ENCODE measurements at places on chromosomes 6 and 20. TPM values are rescaled to one million over a fixed set of nuclear protein-coding genes. Genes with fewer than 3 reads are reported as not detected.

CRISP3 gene
- total RNA-seq, result not detected

ASIP gene
- 2.8 TPM for total RNA-seq

DNA sequence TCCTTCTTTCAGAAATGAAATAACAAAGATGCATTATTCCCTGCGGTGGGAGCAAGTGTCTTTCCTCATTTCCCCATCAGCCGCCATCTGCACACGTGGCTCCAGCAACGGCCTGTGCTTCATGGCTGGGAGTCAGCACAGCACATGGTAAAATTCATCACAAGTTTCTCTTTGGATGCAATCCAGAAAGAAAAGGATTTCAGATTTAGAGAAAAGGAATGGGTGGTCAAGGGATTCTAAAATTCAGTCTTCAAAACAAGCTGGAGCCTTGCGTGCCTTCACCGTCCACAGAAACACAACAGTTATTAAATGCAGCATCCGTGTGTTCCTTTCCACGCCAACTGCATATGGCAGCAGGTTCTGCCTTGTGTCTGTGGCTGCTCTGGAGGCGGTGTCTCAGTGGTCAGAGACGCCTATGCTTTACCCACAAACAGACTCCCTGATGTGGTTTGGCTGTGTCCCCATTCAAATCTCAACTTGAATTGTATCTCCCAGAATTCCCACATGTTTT, 107.6 kb downstream of the THBS2 start:
- DNase-seq, result peak; percentile 33

DEK gene
- total RNA-seq, result 82.5 TPM

DNA sequence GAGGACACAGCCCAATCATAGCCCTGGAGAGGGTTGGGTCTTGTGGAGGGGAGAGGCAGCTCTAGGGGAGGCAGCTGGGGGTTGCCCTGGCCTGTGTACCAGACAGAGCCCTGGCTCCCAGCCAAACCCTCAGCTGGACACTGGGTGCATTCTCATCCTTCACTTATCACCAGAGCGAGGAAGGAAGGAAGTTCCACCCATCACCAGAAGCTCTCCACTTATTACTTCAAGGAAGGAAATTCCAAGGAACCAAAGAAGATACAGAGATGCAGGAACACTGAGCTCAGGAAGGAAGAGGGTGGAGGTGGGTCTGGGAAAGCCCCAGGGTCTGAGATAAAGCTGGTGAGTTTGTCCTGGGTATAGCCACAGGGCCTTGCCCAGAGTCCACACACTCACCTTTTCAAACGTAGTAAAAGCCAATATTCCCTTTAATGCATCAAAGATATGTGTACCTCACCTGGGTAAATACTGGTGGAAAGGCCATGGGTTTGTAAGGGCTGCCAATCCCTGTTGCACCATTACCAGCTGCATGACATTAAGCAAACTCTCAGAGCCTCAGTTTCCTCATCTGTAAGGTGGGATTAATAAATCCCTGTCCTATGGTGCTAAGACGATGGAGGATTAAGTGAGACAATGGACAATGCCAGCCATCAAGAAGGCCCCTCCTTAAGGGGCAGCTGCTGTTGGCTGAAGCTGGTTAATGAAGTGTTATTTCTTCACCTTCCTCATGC, 109.7 kb upstream of the NAA20 start:
- peak; percentile 82 for DNase-seq

DNA sequence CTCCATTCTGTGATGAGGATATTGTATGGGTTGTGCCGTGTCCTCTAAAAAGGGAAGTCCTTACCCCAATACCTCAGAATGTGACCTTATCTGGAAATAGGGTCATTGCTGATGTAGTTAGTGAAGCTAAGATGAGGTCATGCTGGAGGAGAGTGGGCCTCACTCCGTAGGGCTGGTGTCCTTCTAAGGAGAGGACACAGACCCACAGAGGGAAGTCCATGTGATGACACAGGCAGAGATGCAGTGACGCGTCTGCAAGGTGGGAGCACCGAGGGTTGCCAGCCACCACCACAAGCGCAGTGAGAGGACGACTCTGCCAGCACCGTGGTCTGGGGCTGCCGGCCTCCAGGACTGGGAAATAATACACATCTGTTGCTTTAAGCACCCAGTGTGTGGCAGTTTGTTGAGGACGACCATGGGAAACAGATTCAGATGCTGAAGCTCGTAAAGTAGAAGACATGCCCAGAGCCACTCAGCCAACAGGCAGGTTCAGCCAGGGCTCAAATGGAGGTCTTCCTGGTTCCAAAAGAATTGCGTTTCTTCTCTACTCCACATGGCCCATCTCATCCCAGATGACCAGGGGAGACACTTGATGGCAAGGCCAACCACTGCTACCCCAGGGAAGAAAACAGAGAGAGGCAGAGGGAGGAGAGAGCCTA, 59.2 kb upstream of the DUSP22 start:
- DNase-seq, result no peak

NRSN1 gene
- total RNA-seq, result not detected

DNA sequence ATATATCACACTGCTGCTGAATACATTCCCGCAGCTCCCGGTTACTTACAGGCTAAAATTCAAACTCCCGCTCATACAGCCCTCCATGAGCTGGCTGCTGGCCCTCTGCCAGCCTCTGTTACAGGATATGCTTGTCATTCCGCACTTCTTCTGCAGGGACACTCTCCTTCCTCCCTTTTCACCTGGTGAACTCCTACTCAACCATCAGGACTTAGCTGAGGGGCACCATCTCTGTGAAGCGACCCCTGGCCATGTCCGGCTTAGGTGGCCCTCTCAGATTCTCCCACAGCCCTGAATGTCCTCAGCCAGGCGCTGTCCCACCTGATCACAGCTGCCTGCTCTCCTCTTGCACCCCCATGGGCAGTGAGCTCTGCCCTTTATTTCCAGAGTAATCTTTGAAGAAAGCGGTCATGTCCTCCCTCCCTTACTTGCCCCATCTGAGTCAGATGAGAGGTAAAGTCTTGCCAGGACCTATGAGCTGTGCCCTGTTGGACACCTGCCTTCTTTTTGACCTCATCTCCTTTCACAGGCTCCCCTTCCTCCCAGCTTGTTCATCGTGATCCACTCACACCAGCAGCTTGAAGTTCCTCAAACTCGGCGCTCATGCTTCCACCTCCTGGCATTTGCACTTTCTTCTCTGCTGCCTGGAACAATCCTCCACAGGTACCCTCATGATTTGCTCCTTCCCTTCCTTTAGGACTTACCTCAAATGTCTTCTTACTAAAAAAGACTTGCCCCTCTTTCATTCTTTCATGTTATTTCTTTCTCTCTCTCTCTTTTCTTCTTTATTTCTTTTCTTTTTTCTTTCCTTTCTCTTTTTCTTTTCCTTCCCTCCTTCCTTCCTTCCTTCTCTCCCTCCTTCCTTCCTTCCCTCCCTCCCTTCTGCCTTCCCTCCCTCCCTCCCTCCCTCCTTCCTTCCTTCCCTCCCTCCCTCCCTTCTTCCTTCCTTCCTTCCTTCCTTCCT, 5.6 kb downstream of the CYP24A1 start:
- no peak for DNase-seq

GRCh38 chr6:27478141-27478705, 5.3 kb upstream of the ZNF184 start:
- no peak for DNase-seq

DNA sequence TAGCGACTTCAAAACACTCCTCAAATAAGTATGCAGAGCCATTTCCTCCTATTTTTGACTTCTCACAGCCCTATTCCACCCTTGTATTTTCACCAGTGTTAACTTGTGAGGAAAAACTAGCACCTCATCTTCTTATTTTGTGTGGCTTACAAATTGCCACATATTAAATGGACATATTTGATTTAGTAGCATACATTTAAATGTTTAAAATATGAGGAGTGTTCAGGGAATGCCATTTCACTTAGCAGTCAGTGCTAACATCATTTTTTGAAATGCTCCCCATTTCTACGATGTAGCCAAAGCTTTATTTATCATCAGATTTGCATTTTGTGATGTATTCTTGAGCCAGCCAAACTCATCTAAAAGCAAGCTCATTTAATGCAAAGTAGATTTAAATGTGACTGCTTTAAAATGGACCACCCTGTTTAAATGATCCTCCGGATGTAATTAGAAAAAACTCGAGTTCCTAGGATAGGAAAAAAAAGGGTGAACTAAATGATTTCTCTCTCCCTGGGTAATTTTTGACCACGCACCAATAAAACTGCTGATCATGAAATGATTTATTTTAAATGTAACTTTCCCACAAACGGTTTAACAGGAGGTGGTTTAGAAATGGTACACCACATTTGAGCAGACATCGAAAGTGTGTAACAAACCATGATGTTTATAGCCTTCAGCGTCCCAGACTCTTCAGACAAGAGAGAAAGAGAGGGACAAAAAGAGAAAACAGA, 172.6 kb downstream of the CD83 start:
- DNase-seq, result no peak

GRCh38 chr20:38135651-38136420, 29.2 kb downstream of the TGM2 start:
- DNase-seq, result no peak

DNA sequence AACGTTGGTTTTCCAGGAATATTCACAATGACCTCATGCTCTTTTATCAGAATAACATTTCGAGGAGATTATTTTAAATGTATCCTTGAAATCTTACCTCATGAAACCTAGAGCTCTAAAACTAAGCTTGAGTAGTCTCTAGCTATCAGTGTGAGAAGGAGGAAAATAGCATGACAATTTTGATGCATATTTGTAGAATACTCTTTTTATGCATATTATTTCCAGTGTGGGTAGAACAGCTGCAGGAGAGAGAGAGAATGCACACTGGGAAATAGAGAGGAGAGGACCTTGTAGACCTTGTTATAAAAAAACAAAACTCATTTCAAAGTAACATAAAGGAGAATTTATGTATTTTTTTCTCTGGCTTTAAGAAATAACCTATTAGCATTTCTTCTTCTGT, 71.1 kb upstream of the VGLL2 start:
- no peak for DNase-seq

DNA sequence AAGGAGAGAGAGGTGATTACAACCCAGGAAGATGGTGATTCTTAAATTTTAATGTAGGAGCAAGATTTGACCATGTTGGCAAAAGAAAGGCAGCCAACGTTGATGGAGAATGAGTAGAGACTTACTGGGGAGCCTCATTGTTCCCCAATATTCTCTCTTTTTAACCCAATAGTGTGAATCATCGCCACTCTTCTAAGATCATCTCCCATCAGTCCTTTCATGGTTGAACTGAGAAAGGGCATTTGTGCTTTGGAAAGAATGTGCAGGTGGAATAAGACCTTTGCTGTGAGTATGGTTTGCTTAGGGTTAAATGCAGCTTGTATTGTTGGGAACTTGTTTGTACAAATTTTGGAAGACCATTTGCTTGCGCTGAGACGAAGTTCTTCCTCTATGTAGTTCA, 231.0 kb downstream of the TBXT start:
- DNase-seq, result no peak

- peak; percentile 80 for DNase-seq
These were observed 1.6 kb upstream of the TOMM6 start for GRCh38 chr6:41785689-41786450.

DNA sequence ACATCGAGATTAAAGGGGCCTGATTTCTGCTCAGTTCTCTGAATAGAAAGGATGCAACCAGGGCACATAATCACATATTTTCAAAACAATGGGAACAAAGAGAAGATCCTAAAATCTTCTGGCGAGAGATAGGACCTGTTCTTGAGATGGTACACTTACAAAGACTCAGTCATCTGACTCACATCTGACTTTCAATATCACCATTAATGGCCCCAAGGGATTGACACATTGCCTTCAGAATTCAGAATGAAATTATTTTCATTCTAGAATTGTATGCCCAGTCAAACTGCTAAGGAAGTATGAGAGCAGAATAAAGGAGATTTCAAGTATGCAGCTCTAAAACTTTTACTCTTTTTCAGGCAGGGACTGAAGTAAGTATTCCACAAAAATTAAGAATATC, 240.7 kb upstream of the POU3F2 start:
- DNase-seq, result no peak

Data from right cardiac atrium (tissue), 5 donors.